Stimulated activated CD4-positive, alpha-beta T cell treated with anti-CD3 and anti-CD28 coated beads, TNF-alpha, amount 100 ng/mL, for 1 hour (primary cell): ENCODE measurements at places on chromosomes 6 and 20.

DNA sequence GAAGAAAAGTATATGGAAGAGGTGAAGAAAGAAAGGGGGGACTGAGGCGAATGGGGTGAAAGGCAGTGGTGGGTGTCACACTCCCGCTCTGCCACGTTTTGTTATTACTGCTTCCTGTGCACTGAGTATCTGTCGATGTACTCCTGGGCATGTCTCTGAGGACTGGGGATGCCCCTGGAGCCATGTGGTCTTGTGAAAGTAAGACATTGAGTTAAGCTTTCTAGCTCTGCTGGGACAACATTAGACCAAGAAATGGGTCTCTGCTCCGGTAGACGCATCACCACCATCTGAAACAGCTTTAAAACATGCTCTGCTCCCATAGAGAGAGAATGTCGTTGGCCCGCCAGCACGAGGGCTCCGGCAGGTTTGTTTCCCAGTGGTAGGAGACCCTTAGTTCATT, 40.0 kb downstream of the IRF4 start:
- DNase-seq = no peak

GRCh38 chr6:106145144-106145543, 59.0 kb downstream of the PRDM1 start:
- DNase-seq = no peak

DNA sequence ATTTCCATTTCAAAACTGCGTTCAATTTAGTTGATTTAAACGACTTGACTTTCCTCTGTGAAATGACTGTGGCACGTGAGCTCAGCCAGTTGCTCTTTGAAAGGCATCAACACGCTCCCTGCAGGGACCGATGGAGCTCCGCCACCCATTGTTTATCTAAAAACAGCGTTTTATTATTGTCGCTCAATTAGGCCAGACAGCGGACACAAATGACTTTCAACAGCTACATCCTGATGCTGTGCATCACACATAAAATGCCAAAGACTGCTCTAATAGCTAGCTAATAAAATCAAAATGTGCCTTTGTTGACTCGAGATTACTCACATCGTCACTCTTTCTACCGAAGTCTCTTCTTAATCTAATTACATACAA, 332.5 kb downstream of the CD83 start:
- no peak for DNase-seq

DNA sequence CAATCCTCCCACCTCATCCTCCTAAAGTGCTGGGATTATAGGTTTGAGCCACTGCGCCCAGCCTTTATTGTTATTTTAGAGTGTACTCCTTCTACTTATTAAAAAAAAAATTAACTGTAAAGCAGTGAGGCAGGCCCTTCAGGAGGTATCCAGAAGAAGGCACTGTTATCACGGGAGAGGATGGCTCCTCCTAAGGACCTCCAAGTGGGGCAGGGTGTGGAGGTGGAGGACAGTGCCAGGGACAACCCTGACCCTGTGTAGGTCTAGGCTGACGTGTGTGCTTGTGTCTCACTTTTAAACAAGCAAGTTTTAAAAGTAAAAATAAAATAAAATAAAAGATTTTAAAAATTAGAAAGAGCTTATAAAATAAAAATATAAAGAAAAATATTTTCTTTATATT, 23.7 kb upstream of the TAF4 start:
- DNase-seq = no peak

- no peak for DNase-seq
Observed at GRCh38 chr20:8330319-8330784, 198.3 kb downstream of the PLCB1 start.

- no peak for DNase-seq
Observed at GRCh38 chr6:111773501-111774345, 99.5 kb downstream of the FYN start.

- DNase-seq = no peak
Observed at GRCh38 chr20:3674447-3674846, 7.4 kb downstream of the ADAM33 start.

- DNase-seq = no peak
Observed at GRCh38 chr6:122995921-122996793, at the start of gene CLVS2. CLVS2 (plus strand) TSS chr6:122996235; CDS start chr6:122997778, 1,543 bp downstream.

DNA sequence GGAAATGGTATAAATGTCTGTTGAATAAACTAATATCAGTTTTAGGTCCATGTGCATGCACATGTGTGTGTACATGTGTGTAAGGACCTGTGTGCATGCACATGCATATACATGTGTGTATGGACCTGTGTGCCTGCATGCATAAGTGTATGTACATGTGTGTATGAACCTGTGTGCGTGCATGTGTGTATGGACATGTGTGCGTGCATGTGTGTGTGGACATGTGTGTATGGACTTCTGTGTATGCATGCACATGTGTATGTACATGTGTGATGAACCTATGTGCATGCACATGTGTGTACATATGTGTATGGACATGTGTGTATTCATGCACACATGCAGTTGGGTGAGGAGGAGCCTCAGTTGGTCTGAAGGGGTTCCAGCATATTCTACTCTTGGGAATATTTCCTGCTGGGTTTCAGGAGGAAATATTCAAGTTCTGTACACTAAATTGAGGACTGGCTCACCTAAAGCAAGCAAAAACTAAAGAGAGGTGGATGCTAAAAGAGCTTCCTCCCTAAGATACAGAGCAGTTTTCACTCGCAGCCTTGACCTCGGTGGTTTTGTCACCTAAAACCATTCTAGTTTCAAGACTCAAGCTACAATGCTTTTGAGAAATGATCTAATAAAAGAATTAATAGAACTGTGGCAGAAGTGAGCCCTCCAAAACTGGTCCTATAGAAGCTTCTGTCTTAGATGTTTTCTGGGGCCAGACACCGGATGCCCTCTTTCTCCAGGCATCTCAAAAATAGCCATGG, 742.8 kb downstream of the MAFB start:
- DNase-seq = no peak

- no peak for DNase-seq
Observed at GRCh38 chr20:19473922-19474286, 261.5 kb downstream of the SLC24A3 start.

DNA sequence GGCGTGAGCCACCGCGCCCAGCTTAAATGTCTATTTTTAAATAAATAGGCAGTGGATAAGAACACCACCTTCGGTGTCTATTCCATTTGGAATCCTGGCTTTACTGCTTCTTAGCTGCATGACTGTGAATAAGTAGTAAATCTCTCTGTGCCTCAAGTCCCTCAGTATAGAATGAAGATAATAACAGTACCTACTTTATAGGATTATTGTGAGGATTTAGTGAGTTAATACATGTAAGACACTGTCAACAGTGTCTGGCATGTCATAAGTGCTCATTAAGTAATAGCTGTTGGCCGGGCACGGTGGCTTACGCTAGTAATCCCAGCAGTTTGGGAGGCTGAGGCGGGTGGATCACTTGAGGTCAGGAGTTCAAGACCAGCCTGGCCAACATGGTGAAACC, 10.1 kb downstream of the TPX2 start:
- DNase-seq = no peak

- DNase-seq = no peak
Observed at GRCh38 chr6:36350681-36351571, 14.2 kb upstream of the BNIP5 start.

DNA sequence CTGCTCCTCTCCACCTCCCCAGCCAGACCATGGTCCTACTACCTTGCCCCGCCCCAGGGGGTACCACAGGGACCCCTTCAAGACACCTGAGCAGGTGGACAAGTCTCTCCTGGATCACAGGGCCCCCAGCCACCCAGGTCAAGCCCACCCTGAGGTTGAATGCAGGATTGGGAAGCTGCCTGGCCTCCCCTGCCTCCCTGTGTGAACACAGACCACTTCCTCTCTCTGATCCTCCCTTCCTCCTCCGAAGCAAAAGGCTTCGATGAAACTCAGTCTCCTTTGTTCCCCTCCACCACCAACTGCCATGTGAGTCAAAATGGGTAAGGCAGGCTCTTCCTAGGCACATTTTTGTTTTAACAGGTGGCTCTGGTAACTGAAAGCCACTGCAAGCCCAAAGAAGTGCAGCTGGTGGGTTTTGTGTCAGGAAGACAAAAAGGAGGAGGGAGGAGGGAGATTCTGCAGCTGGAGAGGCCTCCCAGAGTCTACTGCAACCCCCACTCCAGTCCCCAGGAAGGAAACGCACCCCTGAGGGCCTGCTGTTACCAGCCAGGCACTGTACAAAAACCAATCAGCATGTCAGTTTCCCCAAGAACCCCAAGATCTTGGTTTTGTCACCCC, 5.4 kb downstream of the ADA start:
- DNase-seq = no peak

DNA sequence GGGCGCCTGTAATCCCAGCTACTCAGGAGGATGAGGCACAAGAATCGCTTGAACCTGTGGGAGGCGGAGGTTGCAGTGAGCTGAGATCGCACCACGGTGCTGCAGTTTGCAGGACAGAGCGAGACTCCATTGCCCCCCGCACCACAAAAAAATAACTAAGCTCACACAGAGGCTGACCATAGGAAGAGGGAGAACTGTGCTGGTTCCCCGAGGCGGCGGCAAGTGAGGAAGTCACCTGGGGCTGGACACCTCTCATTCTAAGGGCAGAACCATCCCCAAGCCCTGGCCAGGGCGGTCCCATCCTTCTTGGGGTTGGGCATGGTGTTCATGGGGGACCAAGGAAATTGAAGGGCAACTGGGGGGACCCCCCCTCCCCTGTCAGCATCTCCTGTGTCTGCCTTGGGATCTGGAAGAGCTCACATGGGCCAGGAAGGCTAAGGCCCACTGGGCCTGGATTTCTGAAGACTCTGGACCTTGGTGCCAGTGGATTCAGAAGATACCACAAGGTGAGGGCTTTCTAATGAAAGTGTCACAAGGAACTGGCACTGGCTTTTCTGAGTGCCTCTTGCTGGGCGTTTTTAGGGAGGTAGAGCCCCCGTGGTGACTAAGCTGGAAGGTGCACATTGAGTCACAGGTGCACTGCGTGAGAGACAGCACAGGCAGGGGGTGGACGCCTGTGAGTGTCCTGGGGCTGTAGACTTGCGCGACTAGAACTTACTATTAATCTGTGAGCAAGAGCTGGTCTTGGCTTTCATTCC, 11.5 kb downstream of the IRF4 start:
- DNase-seq = no peak

DNA sequence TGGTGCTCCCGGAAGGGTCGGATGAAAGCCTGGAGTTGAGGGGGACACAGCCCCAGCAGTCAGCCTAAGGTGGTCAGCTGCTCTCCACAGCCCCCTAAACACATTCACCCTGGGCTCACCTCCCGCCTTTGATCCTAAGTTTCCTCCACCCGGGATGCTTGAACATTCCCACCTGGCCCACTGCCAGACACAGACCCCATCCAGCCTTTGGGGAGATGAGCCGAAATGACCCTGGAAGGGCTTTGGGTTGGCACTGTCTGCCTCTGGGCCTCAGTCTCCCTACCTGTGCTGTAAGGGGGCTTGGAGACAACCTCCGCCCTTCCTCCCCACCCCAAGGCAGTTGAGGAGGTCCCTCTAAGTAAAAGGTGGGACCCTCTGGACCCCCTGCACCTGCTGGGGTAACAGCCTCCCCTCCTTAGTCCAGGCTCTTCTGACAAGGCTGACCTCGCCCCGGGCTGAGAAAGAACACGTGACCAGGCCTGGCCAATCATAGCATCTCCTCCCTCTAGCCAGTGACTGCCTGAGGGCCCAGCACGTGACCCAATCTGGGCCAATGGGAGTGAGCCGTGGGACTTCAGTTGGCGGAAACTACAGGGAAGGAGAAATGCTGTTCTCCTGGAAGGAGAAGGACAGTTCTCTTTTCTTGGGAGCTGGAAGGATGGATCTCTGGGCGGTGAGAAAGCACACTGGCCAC, 16.9 kb upstream of the UBE2V1 start:
- no peak for DNase-seq

GRCh38 chr20:59032713-59033059, 551 bp upstream of the ATP5F1E start:
- DNase-seq = no peak

- no peak for DNase-seq
Observed at GRCh38 chr6:5042436-5042835, 38.6 kb upstream of the RPP40 start.

DNA sequence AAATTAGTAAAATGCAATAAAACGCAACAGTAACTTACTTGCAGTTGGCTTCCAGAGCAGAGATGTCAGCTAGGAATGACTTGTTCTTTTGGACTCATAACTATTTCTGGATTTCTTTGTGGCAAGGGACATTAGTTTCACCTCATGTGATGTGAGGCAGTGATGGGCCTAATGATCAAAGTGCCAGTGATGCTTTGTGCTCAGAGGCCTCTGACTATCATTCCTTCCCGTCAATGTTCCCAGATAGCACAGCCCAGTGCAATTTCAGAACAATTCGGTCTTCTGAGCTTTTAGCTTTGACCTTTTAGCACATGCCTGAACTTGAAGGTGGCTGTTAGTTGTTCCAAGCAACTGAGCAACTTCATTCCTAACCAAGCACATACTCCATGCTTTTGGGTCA, 596.8 kb downstream of the TFAP2B start:
- DNase-seq = no peak

DNA sequence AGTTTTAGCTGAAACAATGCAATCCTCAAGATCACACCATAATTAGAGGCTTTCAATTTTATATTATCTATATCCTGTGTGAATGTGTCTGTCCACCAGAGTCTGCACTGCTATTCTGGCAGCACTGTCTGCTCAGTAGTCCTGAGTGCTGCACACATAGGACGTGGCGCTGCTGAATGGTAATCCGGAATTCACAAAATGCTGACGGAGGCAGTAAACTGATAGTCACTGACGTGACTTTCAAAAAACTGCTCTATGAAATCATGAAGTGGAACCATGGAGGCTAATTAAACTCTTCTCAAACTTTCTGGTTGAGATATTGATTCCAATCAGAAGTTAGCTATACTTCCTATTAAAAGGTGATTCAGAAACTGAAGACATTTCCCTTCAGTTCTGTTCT, 190.8 kb upstream of the NOX3 start:
- no peak for DNase-seq

GRCh38 chr20:40694246-40694645, 5.2 kb upstream of the MAFB start:
- DNase-seq = no peak

DNA sequence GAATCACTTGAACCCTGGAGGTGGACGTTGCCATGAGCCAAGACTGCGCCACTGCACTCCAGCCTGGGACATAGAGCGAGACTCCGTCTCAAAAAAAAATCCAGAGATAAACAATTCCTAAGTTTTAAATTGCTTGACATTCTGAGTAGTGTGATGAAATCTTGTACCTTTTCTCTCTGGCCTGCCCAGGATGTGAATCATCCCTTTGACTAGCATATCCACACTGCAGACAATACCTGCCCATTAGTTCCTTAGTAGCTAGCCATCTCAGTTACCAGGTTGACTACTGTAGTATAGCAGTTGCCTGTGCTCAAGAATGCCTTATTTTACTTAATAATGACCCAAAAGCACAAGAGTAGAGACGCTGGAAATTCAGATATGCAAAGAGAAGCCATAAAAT, 2.8 kb downstream of the ZFP57 start:
- DNase-seq = no peak

DNA sequence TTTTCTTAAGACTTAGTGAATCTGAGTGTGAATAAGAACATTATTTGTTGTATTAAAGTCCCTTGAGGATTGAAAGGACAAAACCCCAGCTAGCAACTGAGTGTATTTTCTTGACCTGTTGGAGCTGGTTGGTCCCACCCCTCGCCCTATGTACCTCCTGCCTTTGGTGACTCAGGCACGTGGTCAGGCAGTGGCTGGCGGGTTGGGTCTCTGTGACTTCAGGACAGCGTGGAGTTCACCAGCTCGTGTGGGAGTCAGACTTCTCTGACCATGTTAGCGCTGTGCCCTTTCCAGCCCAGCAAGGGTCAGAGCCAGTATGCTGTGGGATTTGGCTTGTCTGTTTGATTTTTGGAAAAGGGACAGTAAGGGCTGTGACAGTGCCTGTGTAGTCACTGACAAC, 93.7 kb downstream of the SSR1 start:
- DNase-seq = no peak

- no peak for DNase-seq
Observed at GRCh38 chr6:74752303-74752702, 453.6 kb downstream of the COL12A1 start.
